ENCODE measurements at places on chromosomes 7 and 10.

GRCh38 chr10:132619927-132620326 lies 82.3 kb downstream of the INPP5A start:
- DNase-seq: no peak

DNA sequence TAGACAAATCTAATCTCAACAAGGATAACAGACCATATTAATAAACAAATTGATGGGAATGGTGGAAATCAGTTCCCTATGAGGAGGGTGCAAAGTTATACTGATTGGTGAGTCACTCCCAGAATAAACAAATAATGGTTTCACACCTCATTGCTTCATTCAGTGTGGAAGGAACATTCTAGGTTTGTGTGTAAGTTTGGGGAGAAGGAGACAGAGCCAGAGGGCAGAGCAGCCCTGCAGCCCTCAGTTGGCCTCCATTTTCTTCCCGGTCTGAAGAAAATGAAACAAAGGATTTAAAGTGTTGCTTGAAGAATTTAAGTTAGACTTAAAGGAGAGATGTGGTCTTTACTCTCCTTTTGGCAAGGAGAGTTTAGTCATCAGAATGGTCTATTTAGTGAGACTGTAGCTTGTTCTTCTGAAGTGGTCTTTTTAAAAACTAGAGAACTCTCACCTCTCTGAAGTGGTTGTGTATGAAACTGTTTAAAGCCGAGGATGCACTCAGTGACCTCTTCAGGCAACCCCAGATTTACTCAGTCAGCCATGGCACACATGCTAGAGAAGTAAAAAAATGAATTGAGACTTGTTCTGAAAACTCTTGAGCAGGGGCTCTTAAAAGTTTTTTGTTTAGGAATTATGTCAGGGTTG lies 27.2 kb downstream of the IKZF1 start:
- no peak for DNase-seq

DNA sequence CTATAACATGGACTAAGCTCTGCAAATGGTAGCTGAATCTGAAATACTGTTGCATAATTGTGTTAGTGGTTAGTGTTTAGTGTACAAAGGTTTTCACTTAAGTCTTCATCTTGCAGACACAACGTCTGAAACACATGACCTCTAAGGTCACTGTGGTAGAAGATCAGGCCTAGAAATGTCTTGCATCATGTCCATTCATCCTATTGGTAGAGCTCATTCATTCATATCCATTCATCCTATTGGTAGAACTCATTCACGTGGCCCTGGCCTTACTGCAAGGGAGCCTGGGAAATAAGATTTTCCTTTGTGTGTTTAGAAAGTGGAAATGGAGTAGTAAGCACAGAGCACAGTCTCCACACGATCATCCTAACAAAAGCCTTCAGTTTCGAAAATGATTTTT lies 485.8 kb downstream of the PLXNA4 start:
- DNase-seq: no peak

DNA sequence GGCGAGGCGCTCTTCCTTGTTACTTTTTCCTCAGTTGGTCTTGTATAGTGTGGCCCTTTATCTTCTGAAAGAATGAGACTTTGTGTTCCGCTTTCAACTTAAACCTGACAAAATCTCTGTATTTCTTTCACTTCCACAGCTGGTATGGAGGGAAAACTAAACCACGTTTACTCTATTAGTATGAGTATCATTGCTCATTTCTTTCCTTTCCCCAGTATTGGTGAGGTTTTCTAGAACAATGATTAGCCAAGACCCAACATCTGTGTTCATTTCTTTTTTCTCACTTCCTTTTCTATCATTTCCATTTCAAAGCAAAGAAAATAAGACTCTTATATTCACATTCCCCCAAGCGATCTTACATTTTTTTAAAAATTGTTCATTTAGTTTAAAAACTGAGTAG lies 165.3 kb downstream of the PAXIP1 start:
- no peak for DNase-seq

DNA sequence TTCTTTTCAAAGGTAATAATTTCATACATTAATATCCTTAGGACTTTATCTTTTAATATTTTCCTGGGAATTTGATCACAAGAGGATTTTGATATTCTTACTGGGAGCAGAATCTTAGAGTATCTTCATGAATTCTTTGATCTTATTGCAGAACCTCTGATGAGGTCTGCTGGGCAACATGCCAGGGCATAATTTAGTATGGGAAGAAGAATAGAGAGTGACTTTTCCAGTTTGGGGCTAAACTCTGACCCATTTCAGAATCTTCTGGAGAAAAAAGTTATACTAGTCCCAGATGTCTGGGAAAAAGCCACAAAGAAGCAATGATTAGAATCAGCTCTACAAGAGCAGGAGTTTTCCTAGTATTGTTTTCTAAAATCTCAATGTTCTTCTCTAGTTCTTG lies 28.0 kb upstream of the RSU1 start:
- no peak for DNase-seq

GRCh38 chr10:111921821-111922220 lies 261.7 kb downstream of the GPAM start:
- no peak for DNase-seq

GRCh38 chr7:20412032-20412431 lies 81.3 kb downstream of the ITGB8 start:
- no peak for DNase-seq

DNA sequence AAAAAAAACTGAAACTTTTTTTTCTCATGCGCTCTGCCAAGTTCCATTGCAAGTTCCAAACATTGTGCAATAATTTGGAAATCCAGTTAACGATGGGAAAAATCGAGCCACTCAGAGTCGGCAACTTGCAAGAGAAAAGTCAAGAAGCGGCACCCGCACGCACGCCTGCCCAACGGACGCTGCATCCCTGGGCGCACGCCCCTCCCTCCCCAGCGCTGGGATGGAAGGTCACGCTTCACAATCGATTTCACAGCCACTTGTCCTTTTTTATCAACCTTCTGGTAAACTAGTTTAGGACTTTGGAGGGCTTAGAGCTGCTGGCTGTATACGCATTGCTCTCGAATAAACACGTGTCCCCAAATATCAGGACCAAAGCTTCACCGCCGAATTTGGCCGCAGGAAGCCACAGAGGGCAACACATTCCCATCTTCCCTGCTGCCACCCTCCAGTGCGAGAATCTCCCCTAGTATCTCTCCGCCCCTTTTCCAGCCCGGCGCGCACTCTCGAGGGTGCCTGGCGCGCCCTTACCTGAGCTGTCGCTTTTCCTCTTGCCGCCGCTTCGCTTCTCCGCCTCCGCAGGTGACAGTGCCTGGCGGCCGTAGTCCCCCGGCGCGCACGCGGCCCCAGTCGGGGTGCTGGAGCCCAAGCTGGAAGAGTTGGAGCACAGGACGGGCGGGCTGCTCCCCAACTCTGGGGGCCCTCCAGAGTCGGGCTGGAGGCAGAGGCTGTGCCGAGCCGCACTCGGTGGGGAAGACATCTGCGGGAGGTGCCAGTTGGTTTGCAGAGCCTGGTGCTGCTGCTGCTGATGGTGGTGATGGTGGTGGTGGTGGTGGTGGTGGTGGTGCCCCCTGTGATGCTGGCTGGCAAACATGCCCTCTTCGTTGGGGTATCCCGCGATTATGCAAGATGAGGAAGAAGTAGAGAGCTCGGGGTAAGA lies 857 bp downstream of the MEOX2 start:
- peak; percentile 92 for DNase-seq

- DNase-seq: no peak
Measured at GRCh38 chr7:47302560-47302959, 279.4 kb downstream of the TNS3 start.

GRCh38 chr10:30509508-30509907 lies 75.5 kb downstream of the MAP3K8 start:
- DNase-seq: no peak

DNA sequence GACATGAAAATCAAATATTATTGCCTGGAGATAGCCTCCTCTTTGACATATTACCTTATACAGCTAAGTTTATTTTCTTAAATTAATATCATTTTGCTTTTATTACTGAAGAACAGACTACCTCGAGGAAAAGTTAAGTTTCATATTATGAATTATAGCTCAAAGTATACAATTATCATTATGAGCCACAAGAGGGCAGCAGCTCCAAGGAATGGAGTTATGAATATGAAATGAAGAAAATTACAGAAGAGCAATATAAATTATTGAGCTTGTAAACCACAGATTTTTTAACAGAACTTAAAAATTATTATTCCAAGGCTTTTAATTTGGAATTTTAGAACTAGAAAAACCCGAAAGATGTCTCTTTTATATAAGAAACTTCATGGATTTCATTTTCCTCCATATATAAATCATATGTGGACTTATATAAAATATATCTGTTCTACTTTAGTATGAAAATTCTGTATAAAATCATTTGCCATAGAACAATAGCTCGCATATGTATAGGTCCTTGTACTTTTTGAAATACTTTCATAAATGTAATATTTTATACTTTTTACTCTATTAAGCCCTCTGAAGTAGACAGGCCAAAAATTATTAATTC lies 40.1 kb downstream of the IQUB start:
- DNase-seq: peak; percentile 59

- DNase-seq: peak; percentile 46
Measured at GRCh38 chr7:26556061-26556881, 264.6 kb downstream of the SNX10 start.

DNA sequence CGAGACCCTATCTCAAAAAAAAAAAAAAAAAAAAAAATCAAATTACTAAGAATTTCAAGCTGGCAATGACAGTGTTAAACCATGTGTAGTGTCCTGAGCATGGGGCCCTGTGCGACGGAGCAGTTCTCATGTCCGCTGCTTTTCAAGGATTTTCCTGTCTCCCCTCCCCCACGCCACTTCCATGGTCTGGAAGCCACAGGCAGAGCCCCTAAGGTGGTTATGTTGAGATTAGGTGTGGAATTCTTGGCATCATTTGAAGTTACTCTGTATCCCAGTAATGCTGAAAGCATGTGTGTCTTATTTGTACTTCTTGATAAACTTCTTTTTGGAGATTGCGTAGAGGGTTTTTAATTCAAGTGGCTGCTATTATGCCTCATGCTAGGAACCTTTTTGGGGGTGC lies 65.2 kb downstream of the PFKFB3 start:
- DNase-seq: no peak

DNA sequence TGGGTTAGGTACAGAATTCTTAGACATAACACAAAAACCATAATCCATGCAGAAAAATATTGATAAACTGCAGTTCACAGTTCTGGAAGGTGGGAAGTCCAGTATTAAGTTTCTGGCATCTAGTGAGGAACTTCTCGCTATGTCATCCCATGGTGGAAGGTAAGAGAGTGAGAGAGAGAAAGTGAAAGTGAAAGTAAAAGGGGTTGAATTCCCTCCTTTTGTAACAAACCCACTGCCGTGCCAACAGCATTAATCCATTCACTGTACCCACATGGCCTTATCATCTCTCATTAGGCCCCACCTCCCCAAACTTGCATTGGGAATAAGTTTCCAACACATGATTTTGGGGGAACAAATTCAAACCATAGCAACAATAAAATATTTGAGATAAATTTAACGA lies 17.1 kb downstream of the ZNF485 start:
- no peak for DNase-seq

GRCh38 chr10:35950701-35951100 lies 308.6 kb upstream of the FZD8 start:
- no peak for DNase-seq

GRCh38 chr10:71150796-71151195 lies 61.6 kb upstream of the UNC5B start:
- DNase-seq: no peak

- DNase-seq: no peak
Measured at GRCh38 chr7:94374231-94374630, 20.5 kb upstream of the COL1A2 start.

DNA sequence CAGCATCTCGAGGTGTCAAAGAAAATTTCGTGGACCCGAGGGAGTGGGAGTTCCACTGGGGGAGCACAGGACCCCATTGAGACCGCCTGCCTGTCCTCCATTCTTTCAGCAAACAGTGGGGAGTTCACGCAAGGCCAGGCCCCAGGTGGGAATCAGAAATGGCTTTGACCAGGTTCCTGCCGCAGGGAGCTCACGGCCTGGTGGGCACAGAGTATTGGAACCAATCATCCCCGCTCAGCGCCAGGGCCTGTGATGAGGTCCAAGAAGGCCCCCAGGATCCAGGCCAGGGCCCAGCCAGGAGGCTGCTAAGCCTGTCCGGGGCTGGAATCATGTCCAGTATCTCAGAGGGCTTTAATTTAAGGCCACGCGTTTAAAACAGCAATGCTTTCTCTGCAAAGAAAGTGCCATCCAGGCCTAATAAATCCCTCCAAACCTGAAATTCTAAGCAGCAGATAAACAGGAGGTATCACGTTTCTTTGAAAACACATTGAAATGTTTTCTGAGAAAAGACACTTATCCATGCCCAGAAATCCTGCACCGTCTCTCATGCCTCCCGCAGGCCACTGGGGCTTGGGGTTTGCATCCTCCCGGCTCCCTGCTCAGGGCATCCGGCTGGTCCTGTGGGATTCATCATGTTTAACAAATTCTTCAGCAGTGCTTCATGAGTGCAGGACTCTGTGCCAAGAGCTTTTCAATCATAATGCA lies 125.7 kb downstream of the OAT start:
- DNase-seq: no peak

GRCh38 chr10:31617757-31618156 lies 298.7 kb downstream of the ZEB1 start:
- no peak for DNase-seq

GRCh38 chr7:116734710-116735109 lies 62.7 kb downstream of the MET start:
- DNase-seq: no peak

DNA sequence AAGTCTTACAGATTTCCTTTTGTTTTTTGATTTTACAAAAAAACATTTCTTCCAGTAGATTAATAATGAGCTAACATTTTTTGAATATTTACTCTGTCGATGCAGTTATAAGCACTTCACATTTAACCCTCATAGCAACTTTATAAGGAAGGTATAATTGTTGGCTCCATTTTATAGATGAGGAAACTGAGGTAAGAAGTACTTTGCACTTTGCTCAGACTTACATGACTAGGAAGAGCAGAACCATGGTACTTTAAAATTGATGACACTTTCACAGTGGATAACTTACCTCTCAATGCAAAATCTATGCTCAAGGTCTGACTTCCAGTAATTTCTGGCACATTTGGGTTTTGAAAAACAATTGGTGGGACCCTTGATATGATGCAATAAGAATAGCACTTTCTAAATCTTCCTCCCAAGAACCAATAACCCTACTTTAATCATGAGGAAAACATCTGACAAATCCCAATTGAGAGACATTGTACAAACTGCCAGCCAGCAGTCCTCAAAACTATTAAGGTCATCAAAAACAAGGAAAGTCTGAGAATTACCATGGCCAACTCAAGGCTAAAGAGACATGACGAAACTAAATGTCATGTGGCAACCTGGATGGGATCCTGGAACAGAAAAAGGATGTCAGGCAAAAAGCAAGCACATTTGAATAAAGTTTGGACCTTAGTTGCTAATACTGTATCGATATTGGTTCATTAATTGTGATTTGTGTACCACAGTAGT lies 72.6 kb downstream of the RALA start:
- DNase-seq: no peak

- peak; percentile 22 for DNase-seq
Measured at GRCh38 chr7:90777465-90777864, 181.3 kb downstream of the CDK14 start.

- no peak for DNase-seq
Measured at GRCh38 chr10:1411451-1411850, 325.9 kb downstream of the ADARB2 start.

GRCh38 chr10:125284875-125285597 lies 124.7 kb upstream of the CTBP2 start:
- DNase-seq: no peak
